Stimulated activated CD8-positive, alpha-beta memory T cell treated with anti-CD3 and anti-CD28 coated beads, Interleukin-15, amount 100 ng/mL, for 24 hours (primary cell): ENCODE measurements at places on chromosomes 16 and 17.

DNA sequence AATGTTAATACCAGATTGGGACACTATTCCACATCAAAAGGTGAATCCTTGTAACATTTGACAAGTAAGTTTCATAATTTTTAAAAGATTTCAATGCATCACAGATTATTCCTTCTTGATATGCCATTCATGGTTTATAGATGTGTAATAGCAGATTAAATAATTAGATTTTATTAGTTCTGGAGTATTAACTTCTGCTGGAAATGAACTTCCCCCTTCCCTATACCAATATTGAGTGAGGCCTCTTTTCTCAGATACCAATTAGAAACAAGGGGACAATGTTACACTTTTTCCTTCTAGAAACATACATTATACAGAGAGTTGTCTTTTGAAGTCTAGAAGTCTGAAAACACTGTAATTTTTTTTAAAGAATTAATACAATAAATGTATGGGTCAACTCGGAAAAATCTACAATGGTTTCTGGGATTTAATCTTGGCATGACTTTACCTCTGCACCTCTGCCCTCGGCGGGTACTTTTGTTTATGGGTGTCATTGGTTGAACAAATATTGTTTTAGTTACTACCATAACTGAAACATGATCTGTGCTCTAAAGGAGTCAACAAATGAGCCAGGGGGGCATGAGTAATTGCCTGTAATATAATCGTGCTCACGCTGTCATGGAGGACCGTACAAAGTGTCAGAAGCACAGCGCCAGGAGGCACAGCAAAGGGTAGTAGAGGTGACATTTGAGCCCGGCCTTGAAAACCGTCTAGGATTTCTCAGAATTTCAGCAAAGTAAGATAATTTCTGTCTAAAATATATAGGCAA lies 8.2 kb downstream of the LRRC37B start:
- no peak for DNase-seq

DNA sequence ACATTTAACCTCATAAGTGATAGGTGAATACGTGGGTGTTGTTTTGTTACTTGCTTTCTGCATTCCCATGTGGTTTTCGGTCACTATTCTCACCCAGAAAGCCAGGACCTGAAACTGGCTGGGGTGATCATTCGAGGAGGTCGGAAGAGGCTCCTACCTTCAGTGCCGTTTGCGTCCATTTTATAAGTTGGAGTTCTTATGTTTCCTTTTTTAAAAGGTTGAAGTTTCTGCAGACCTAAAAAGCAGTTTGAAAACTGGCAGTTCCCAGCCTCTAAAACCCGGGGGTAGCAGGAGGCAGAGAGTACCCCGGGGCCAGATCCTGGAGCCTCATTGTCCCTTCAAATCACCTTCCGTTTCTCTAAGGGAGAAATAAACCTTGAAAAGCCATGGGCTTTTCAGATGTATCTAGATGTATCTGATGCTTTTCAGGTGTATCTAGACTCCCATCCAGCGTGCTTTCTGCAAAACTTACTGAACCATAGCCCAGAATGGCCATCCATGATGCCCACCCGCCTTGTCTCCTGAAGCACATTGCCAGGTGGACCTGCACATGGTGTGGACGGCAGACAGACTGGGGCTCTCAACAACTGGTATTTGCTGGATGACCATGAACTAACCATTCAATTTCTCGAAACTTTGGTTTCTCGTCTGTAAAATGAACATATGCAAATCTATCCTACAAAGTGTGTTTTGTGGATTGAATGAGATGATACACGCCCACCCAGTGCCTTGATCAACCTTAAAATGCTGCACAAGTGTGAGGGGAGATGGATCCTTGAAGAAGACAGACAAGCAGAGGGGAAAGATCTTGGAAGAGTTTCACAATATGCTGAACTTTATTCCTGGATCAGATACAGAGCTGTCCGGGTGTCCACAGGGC lies 1.3 kb downstream of the NLRC5 start:
- DNase-seq, result no peak

- no peak for DNase-seq
Measured at GRCh38 chr16:74752756-74753155, 21.9 kb downstream of the FA2H start.

- no peak for DNase-seq
Measured at GRCh38 chr16:22291860-22292318, 5.3 kb upstream of the POLR3E start.

DNA sequence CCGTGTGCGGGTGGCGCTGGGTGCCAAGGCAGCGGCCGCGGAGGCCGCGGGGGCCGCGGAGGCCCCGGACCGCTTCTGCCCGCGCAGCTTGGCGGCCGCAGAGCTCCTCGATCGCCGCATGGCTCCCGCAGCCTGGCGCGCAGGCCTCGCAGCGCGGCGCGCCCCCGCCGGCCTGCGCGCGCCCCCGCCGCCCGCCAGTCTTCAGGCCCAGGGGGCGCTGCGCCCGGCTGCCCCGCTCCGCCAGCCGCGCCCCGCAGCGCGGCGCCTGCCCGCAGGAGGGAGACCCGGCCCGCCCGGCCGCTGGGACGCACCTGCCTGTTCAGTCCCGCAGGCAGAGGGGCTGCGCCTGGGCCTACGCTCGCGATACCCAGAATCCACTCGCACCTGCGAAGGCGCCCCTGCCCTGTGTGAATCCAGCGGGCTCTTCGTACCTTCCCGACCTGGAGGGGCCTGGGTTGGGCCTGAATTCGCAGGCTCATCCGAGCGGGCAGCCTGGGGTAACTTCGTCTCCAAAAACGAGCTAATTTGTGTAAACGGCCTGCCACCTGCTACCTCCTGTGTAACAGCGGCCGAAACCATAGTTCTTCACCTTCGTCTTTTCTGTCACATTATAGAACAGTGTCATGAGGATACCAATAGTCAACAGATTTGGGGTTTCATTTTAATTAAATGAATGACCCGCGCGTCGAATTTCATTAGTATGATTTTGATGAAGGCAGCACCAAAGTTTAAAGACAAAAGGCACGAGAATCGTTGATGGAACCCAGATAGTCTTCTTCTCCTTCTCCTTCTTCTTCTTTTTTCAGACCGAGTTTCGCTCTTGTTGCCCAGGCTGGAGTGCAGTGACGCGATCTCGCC lies at the start of gene CENPV:
Gene CENPV (minus strand): TSS at position 153 of the 858 bp plus-strand sequence. CDS start 33 bp downstream, at position 120.
- peak; percentile 47 for DNase-seq

- DNase-seq, result no peak
Measured at GRCh38 chr16:6374821-6375220, 957.8 kb upstream of the RBFOX1 start.

DNA sequence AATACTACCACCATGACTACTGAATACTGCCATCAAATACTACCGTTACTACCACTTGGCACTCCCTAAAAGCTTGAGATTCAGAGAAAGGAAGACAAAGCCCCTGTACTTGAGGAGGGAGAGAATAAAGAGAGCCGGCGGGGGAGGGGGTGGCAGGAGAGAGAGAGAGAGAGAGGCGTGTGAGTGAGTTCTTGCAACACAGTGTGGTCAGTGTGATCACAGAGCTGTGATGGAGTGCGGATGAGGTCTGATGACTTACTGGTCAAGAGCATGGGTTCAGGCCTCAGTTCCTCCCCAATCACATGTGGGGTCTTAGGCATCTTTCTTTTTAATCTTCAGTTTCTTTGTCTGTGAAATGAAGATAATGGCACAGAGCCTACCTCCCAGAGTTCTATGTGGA lies 19.2 kb downstream of the PRKCB start:
- DNase-seq, result no peak

DNA sequence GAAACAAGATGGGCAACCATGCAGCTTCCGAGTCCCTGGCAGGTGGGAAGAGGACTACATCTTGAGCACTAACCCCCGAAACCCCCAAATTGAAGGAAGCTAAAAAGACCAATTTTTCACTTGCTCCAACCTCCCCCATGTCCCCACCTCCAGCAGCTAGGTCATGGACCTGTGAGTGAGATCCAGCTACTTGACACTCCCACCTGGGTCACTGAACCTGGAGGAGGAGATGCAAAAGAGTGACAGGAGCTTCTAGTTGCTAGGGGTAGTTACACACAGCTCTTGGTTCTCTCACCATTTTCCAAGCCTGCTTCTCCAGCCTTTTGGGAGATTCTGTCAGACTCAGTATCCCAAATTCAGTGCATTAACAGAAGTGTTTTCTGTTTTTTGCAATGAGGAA lies 11.2 kb downstream of the PDZD9 start:
- no peak for DNase-seq

- no peak for DNase-seq
Measured at GRCh38 chr17:17027442-17028058, 14.7 kb upstream of the MPRIP start.

GRCh38 chr17:72349011-72349410 lies 228.2 kb downstream of the SOX9 start:
- DNase-seq, result no peak

DNA sequence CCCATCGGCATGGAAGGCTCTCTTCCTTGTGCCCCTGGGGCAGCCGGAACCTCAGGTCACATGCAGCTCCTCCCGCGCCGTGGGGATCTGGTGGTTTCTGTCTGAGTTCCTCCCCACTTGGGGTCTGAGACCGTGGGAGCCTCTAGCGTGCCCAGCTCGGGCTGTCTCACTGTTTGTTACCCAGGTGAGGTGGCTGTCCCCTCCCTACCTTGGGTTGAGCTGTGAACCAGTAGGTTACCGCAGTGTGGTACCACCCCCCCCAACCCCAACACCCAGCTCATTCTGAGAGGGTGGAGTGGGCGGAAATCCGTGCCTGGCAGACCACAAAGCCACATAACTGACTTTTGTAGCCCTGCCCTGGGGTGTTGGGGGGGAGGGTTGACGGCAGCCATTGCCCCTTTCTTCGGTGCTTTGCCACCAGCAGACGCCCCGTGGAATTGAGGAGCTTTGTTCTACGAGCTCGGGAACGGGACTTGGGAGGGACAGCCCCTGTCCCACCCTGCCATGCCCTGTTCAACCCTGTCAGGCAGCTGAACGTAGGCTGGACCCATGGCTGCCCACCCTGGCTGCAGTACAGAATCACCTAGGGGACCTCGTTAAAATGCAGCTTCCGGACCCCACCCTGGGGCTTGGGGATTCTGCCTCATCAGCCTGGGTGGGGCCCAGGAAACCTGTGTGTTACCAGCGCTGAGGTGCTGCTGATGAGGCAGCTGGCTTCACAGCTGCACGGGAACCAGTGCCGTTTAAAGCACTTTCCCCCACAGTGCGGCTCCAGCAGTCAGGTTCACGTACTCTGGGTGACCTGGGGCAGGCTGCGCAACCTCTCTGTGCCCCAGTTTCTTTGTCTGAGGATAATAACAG lies 18.5 kb downstream of the RAP1GAP2 start:
- peak; percentile 58 for DNase-seq

- no peak for DNase-seq
Measured at GRCh38 chr16:51237861-51238378, 86.8 kb upstream of the SALL1 start.

- DNase-seq, result no peak
Measured at GRCh38 chr16:79165079-79165478, 435.5 kb downstream of the MAF start.

DNA sequence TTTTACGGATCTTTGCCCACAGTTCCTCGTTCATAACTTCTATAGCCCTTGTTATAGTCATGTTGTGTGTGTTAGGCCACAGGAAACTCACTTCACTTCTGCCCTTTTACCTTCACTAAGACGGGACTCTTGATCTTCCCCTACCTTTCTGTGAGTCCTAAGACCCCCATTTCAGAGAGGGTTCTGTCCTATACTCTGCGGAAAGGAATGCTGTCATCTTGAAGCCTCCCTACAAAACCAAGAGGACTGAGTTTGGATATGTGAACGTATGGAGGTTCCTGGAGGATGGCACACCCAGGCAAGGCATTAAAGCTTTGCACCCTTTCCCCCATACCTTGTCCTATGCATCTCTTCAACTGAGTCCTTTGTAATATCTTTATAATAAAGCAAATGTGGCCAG lies 3.7 kb downstream of the UBB start:
- DNase-seq, result no peak

DNA sequence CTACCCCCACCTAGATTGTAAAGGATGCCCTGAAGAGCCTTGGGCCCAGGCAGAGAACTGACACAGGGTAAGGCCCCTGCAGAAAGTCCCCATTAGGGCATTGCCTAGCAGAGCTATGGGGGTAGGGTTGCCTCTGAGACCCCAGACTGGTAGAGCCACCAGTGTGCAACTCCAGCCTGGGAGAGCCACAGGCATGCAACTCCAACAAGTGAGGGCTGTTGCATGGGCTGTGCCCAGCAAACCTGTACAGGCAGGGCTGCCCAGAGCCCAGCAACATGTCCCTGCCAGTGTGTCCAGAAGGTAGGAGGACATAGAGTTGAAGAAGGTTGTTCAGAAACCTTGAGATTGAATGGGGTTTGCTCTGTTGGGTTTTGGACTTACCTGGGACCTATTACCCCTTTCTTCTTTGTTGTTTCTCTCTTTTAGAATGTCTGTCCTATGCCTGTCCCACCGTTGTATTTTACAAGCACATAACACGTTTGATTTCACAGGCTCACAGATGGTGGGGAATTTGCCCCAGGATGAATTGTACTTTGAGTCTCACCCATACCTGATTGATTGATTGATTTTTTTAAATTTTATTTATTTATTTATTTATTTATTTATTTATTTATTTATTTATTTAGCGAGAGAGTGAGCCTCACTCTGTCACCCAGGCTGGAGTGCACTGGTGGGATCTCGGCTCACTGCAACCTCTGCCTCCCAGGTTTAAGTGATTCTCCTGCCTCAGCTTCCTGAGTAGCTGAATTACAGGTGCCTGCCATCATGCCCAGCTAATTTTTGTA lies 16.4 kb downstream of the SGF29 start:
- DNase-seq, result no peak
